ENCODE measurements at places on chromosomes 2 and 18.

DNA sequence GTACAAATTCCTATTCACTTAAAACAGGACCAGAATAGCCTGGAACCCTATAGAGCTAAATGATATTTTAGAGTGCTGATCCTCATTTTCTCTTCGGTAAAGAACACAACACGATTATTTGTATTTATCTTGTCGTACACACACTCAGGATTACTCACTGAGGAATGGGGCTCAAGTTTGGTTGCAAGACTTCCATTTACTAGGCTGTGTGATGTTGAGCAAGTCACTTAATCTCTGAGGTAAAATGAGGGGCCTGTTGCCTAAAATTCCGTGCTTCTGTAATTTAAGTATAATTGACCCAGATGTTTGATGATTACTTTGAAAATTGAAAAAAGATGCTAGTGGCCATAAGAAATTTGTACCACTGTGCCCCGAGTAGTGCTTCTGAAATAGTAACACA is 42.6 kb upstream of the MAP4K3 start:
- no peak for DNase-seq

GRCh38 chr2:129768036-129768386 is 211.5 kb upstream of the RAB6C start:
- no peak for DNase-seq

DNA sequence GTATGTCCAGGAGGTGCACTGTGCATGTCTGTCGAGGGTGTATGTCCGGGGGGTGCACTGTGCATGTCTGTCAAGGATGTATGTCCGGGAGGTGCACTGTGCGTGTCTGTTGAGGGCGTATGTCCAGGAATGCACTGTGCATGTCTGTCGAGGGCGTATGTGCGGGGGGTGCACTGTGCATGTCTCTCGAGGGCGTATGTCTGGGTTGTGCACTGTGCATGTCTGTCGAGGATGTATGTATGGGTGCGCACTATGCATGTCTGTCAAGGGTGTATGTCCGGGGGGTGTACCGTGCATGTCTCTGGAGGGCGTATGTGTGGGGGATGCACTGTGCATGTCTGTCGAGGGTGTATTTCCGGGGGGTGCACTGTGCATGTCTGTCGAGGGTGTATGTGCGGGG is 249.3 kb upstream of the MYT1L start:
- no peak for DNase-seq

- DNase-seq = no peak
These were observed 448.2 kb downstream of the METTL4 start for GRCh38 chr18:2123077-2123476.

DNA sequence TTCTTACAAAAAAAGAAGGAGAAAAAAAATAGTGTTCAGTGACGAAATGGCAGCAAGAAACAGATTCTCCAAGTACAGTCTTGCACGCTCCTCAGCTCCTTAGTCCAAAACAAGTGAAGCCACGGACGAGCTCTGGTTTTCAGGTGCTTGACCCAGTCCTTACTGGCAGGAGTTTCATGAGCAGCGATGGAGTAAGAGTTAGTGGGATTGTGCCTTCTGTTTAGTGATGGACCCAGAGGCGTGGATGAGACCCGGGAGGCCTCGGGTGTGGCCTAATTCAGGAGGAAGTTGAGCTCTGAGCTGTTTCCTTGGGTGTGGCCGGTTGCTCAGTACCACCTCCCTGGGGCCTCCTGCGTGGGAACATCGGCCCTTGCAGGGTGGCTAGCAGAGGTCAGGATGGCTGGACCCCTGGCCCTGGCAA is 52.0 kb downstream of the KIF5C start:
- no peak for DNase-seq

DNA sequence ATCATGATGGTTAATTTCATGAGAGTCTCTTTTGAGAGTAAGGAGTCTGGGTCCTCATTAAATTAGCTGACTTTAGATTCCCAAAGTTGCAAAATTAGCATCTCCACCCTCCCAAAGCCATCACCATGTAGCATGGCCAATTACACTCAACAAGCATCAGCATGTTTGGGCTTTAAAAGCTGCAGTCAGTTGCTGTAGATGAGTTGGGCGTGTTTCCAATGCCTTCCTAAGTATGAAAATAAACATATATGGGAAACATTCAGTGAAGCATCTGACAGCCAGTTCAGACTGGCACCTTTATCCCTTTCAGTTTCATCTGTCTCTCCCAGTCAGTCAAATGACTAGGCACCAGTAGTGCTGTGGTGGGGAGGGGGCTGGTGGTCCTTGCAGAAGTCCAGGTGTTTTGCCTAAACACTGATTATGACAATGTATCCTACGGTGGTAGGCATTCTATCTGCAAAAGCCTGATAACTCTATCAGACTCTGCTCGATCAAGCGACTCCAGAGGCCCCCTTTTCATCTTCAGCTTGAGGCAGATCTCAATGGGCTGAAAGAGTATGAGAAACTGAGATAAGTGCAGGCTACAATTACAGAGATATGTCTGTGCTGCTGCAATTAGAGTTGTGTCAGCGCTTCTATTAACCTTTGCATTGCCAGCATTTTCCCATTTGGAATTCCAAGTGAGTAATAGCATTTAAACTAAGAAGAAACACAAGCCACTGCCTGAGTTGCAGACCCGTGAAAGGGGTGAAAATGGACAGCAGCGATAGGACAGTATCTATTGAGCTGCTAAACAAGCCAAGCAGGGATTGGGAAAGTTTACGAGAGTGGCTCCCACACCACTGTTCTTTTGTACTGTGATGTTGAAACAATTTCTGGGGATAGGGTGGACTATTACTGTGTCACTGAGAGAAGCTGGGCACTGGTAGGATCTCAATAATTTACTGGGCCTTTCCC is 67.3 kb upstream of the SPOPL start:
- DNase-seq = no peak

GRCh38 chr18:23269928-23270327 is 134.6 kb downstream of the CABLES1 start:
- DNase-seq = no peak

DNA sequence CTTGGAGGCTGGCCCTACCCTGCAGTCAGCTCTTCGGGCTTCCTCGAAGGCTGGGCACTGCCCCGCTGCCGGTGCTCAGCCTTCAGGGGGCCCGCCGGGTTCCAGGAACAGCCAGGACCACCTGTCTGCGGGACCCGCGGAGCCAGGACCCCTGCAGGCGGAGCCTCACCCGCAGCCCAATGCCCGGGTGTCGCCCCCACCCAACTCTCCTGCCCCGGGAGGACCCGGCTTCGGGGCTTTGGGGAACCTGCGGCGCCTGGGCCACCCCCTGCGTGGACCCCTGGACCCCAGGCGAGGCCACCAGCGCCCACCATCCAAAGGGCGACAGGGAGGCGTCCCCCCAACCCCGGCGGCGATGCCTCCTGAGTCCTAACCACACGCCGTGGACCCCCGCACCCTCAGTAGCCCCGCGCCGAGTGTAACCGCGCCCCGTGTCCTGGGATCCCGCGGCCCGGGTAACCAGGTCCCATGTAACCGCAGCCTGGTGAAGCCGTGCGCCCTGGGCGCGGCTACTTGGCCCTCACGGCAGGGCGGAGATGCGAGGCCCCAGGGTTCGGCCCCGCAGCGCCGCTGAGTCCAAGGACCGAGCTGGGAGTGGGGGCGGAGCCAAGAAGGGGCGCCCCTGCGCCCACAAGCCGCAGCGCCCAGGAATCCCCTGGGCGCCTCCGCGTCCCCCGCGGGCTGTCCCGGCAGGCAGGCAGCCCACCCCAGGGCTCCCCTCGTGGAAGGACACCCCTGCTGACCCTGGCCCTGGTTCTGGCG is 11.0 kb upstream of the UBE2F start:
- DNase-seq = peak; percentile 46

GRCh38 chr2:171365232-171365631 is 68.6 kb downstream of the METTL8 start:
- DNase-seq = no peak

DNA sequence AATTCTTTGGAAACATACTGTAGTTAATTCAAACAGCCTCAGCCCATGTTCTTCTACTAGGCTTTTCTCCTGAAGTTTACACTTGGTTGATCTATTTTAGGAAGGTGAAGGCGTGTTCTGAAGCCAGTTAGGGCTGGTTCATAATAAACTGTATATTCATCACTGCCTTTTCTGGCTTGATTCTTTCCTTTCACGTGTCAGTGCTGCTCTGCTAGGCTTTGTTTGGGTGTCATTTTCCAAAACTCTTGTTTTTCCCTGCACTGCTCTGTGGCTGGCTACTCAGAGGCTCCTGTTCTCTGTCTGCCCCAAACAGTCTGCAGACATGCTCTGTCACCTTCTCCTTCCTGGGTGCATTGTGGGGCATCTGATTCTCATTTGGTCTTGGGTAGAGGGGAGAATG is 136.1 kb downstream of the PARD3B start:
- no peak for DNase-seq

GRCh38 chr2:66850376-66850775 is 415.5 kb downstream of the MEIS1 start:
- no peak for DNase-seq

- no peak for DNase-seq
These were observed 42.5 kb downstream of the STEAP3 start for GRCh38 chr2:119266091-119266589.

DNA sequence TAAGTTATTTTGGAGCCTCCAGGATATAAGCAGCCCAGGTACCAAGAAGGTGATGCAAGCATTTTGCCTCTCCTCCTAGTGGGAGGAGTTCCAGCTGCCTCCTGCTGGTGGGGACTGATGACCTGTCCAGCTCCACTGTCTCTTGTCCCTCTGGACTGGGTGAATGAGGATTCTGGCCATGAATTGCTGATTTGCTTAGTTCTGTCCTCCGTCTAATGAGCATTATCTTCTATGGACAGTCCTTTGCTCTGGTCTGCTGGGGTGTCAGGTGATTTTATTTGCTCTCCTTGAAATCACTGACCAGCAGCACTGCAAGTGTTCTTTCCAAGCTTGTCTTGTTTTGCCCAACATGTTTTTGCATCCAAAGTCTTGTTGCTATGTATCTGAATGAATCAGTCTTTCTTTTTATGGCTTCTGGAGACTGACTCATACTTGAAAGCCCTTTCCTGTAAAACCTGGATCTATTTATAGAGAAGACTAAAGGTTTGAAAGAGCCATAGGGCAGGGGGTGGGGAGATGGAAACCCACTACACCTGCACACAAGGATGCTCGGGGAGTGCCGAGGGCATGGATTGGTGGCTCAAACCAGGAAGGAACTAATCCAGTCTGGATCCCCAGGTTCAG is 40.5 kb upstream of the EFHD1 start:
- DNase-seq = no peak

- DNase-seq = peak; percentile 88
These were observed at the start of gene DTNB for GRCh38 chr2:25673300-25674076. TSS of gene DTNB (minus strand) at chr2:25673577. CDS start at chr2:25652660, 20,917 bp downstream.

GRCh38 chr2:142675398-142675797 is 202.1 kb upstream of the KYNU start:
- DNase-seq = no peak

- DNase-seq = no peak
These were observed 243.2 kb downstream of the MYO3B start for GRCh38 chr2:170420961-170421687.

GRCh38 chr2:31269087-31269486 is 35.1 kb downstream of the EHD3 start:
- DNase-seq = no peak

DNA sequence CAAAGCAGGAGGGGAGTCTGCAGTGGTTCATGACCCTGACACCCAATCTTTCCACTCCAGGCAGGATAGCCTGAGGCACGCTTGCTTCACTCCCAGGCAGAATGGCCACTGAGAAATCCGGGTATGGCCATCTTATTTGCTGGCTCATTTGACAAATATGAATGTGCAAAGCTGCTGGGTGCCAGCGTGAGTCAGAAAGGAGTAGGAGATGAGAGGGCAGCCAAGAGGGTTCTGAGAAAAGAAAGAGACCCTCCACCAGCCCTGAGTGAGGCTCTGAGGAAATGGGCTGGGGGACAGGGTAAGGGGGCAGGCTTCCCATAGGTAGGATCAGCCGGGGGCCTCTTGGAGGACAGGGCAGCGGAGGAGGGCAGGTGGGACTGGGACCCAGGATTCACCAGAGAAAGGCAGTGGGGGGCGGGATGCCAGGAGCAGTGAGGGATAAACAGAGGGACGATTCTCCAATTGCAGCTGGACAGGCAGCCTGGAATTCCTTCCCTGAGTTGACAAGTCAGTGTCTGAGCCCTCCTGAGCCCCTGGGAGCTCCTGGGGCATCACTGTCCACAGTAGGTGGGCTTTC is 15.2 kb downstream of the RAMP1 start:
- no peak for DNase-seq

DNA sequence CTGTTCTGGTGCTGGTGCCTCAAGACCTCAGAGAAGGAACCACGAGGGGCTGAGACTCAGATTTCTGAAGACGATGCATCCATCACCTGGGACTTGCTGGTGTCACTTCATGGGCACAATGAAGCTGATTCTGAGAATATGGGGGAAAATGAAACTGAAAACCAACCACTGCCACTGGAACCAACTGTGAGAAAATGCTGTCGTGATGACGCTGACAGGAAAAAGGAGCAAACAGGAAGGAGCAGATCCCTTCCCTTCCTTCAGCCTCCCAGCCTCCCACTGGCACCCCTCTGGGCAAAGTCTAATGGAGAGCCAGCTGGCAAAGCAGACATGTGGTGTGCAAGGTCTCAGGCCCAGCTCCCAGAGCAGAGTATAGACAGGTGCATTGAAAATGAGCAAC is 109.7 kb downstream of the FOXI3 start:
- DNase-seq = no peak

- no peak for DNase-seq
These were observed 450.1 kb downstream of the LPIN1 start for GRCh38 chr2:12196495-12196894.

DNA sequence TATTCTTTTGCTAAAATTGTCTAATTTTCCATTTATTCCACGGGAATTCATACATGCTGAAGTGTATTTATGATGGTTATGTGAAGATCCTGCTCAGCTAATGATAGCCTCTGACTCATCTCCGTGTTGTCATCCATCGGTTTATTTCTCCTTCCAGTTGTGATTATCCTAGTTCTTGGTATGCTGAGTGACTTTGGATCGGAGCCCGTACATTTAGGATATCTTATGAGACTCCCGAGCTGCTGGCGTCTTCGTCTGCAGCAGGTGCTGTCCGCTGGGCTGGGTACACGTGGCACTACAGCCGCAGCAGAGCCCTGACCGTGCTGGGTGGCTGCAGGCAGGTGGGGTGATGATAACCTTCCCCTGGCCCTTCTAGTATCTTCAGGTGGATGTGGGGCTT is 40.1 kb upstream of the GALR1 start:
- DNase-seq = no peak

DNA sequence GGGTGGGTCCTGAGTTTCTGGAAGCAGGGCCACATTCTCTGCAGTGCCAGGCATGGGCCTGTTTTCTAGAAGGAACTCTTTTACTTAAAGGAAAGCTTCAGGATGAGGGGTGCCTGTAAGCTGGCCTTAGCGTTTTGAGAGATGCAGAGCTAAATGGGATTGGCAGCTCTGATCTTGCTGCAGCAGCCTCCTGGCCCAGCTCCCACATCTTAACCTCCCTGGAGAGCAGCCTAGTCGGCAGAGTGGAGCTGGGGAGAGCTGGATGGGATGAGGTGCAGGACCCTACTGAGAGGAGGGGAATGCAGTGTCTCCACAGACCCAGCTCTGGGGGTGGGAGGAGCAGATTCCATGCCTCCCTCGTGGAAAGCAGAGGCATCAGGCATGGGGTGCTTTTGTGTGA is 52.0 kb downstream of the TMEM17 start:
- DNase-seq = no peak

GRCh38 chr2:218880102-218880858 is at the start of gene WNT10A:
TSS of gene WNT10A (plus strand) at chr2:218880852. CDS start at chr2:218880996, 144 bp downstream.
- DNase-seq = peak; percentile 45

Data from nephron progenitor cell (in vitro differentiated cells).